ENCODE measurements at places on chromosomes 6 and 20. TPM values are rescaled to one million over a fixed set of nuclear protein-coding genes. Genes with fewer than 3 reads are reported as not detected.

DNA sequence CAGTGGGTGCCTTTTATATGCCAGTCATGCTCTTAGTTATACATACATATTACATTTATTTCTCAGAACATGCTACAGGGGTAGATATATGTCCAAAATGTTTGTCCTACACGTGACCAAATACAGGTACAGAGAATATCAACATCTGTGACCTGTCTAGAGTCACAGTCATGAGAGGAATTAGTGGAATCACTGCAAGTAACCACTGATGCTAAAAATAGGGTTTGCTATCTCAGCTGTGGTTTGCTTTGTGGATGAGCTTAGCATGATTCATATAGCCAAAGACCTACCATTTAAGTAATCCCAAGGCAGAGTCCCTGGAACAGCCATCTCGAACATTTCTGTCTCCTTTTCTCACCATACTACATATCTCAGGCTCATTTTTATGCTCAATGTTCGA, 32.3 kb downstream of the GSTA3 start:
- no peaks in the 10 kb centered on the region for H3K27me3 ChIP-seq
- DNase-seq: no peak
- no peak overlapping the region for H3K27ac ChIP-seq
- H3K36me3 ChIP-seq: no peaks in the 10 kb centered on the region
- H3K4me1 ChIP-seq: no peaks in the 10 kb centered on the region
- no peak overlapping the region for H3K4me3 ChIP-seq

DNA sequence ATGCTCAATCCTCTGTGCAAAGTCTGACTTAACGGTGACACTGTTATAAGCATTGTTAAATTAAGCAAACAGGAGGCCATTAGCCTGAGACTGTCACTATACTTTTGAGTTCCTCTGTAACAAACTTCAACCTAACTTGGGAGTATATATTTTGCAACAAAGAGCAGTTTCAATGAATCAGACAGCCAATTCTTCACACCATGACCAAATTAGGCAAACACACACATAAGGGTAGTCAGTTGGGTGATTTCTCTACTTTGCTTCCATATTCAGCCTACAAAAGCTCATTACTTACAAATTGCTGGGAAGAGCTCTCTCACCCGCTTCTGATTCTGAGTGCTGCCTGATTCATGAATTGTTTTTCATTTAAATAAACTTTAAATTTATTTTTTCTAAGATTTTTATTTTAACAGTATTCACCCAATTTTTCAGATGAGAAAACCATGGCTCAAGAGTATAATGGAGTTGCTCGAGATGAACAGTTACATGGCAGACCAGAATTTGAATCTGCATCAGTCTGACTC, 60.5 kb downstream of the HACE1 start:
- H3K36me3 ChIP-seq: no peaks in the 10 kb centered on the region
- no peaks in the 10 kb centered on the region for H3K27me3 ChIP-seq
- no peak for DNase-seq
- H3K4me1 ChIP-seq: no peaks in the 10 kb centered on the region
- H3K27ac ChIP-seq: no peak overlapping the region

DNA sequence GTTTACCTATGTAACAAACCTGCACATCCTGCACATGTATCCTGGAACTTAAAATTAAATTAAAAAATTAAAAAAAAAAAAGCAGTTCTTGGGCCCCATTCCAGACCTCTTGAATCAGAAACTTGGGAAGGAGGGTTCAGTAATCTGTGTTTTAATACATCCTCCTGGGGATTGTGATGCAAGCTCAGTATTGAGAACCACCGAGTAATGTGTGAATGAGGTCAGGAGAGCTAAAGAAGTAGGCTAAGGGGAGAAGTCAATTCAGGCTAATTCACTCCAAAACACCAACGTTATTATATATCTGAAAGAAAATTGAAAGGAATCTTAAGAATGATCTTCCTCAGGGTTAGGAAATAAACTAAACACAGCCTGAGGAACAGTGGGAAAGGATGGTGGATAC, 120.4 kb downstream of the RNF144B start:
- H3K27ac ChIP-seq: no peak overlapping the region
- no peak overlapping the region for H3K4me3 ChIP-seq
- H3K4me1 ChIP-seq: no peaks in the 10 kb centered on the region

DNA sequence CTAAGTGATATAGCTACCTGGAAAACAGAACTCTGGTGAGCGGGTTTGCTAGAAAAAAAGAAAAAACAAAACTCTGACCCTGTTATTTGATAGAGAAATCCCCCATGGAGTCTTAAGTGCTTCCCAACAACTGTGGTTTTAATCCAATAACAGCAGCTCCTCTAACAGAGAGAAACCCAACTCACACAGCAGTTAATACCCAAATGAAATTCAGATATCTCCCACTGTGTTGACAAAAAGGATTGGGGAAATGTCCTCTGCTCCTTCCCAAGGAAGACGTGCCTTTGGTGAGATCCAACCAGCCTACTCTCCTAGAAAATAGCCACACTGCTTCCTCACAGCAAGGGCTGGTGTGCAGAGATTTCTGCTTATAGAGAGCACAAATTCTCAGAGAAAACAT, 200.4 kb upstream of the FBXL4 start:
- no peak overlapping the region for H3K4me3 ChIP-seq
- H3K27me3 ChIP-seq: no peaks in the 10 kb centered on the region
- H3K36me3 ChIP-seq: no peaks in the 10 kb centered on the region
- no peaks in the 10 kb centered on the region for H3K4me1 ChIP-seq

GRCh38 chr6:89787660-89788328, 31.8 kb downstream of the MDN1 start:
- H3K4me1 ChIP-seq: no peaks in the 10 kb centered on the region
- H3K36me3 ChIP-seq: no peaks in the 10 kb centered on the region
- H3K27me3 ChIP-seq: no peaks in the 10 kb centered on the region
- no peak overlapping the region for H3K27ac ChIP-seq

- peaks cover 7% of the 10 kb centered on the region for H3K4me1 ChIP-seq
- no peak for DNase-seq
- H3K27me3 ChIP-seq: no peaks in the 10 kb centered on the region
- H3K27ac ChIP-seq: peak overlapping the region; percentile 73
- H3K36me3 ChIP-seq: no peaks in the 10 kb centered on the region
- H3K4me3 ChIP-seq: no peak overlapping the region
These were observed 31.2 kb downstream of the RREB1 start for GRCh38 chr6:7138921-7139358.

- no peaks in the 10 kb centered on the region for H3K36me3 ChIP-seq
- no peak for DNase-seq
- peaks cover 5% of the 10 kb centered on the region for H3K4me1 ChIP-seq
- H3K27me3 ChIP-seq: no peaks in the 10 kb centered on the region
- H3K27ac ChIP-seq: no peak overlapping the region
- H3K4me3 ChIP-seq: no peak overlapping the region
These were observed 11.9 kb downstream of the NUS1 start for GRCh38 chr6:117687021-117687648.

GRCh38 chr6:108321253-108321747, 26.4 kb downstream of the AFG1L start:
- no peak for DNase-seq
- no peaks in the 10 kb centered on the region for H3K27me3 ChIP-seq
- no peaks in the 10 kb centered on the region for H3K36me3 ChIP-seq
- no peaks in the 10 kb centered on the region for H3K4me1 ChIP-seq

GRCh38 chr6:64280569-64280968, 645.0 kb downstream of the PHF3 start:
- no peak overlapping the region for H3K27ac ChIP-seq
- H3K4me1 ChIP-seq: no peaks in the 10 kb centered on the region
- H3K4me3 ChIP-seq: no peak overlapping the region
- no peaks in the 10 kb centered on the region for H3K36me3 ChIP-seq
- no peak for DNase-seq

DNA sequence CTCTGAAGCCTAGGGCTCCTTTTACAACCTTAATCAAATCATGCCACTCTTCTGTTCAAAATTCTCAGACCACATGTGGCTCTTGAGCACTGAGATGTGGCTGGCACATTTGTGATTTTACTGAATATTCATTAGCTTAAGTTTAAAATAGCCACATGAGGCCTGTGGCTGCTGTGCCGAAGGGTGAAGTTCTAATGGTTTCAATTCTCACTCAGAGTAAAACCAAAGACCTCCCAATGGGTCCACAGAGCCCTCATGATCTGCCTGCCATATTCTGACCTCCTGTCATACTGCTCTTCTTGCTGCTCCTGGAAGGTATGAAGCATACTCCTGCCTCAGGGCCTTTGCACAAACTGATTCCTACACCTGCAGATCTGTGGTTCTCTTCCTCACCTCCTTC, 7.8 kb upstream of the CST3 start:
- H3K4me3 ChIP-seq: no peak overlapping the region
- DNase-seq: no peak
- no peaks in the 10 kb centered on the region for H3K27me3 ChIP-seq
- H3K36me3 ChIP-seq: no peaks in the 10 kb centered on the region
- no peaks in the 10 kb centered on the region for H3K4me1 ChIP-seq
- H3K27ac ChIP-seq: no peak overlapping the region

DNA sequence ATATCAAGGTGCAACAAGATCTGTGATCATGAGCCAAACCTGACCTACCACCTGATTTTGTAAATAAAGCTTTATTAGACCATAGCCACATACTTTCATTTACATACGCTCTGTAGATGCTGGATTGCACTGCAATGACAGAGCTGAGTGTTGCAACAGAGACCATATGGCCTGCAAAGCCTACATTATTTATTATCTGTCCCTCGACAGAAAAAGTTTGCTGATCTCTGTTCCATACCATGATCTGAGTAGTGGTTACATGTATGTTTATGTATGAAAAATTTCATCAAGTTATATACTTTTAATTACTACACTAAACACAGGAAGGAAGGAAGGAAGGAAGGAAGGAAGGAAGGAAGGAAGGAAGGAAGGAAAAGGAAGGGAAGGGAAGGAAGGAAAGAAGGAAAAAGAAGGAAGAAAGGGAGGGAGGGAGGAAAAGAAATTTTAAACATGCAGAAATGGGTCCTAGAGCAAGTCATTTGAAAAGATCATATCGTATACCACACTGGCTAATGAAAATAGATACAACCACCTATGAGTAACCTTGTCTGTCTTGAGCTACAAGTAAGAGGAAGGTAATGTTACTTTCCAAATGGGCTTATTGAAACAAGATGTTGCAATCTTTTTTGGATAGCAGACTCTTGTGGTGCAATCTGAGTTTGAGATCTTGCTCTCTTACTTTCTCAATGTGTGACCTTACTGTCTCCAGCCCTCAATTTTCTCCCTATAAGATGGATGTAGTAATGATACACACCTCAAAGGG, 441.0 kb downstream of the KIF16B start:
- no peaks in the 10 kb centered on the region for H3K4me1 ChIP-seq
- H3K4me3 ChIP-seq: no peak overlapping the region
- no peak overlapping the region for H3K27ac ChIP-seq
- H3K36me3 ChIP-seq: no peaks in the 10 kb centered on the region

- no peaks in the 10 kb centered on the region for H3K36me3 ChIP-seq
- no peak for DNase-seq
- H3K27ac ChIP-seq: no peak overlapping the region
- no peaks in the 10 kb centered on the region for H3K27me3 ChIP-seq
- no peaks in the 10 kb centered on the region for H3K4me1 ChIP-seq
These were observed 440.8 kb downstream of the UTRN start for GRCh38 chr6:144725736-144726522.

DNA sequence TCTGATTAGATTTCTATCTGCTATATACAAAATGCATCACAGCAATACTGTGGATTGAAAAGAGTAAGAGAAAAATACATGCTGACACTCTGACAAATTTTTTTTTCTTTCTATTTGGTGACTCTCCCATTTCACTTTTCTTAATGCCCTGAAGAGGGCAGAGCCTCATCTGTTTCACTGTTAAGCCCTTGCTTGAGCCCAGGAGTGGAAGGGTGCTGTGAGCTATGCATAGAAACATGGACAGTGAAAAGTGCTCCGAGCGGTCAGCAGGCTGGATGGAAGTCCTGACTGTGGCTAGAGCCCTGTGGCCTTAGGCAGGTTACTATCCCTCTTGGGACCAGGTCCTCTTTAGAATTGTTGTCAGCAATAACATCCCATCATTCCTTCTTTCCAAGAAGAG, 17.4 kb upstream of the CSE1L start:
- no peak overlapping the region for H3K4me3 ChIP-seq
- no peaks in the 10 kb centered on the region for H3K36me3 ChIP-seq
- no peak for DNase-seq
- no peaks in the 10 kb centered on the region for H3K4me1 ChIP-seq
- H3K27me3 ChIP-seq: no peaks in the 10 kb centered on the region
- H3K27ac ChIP-seq: no peak overlapping the region

DNA sequence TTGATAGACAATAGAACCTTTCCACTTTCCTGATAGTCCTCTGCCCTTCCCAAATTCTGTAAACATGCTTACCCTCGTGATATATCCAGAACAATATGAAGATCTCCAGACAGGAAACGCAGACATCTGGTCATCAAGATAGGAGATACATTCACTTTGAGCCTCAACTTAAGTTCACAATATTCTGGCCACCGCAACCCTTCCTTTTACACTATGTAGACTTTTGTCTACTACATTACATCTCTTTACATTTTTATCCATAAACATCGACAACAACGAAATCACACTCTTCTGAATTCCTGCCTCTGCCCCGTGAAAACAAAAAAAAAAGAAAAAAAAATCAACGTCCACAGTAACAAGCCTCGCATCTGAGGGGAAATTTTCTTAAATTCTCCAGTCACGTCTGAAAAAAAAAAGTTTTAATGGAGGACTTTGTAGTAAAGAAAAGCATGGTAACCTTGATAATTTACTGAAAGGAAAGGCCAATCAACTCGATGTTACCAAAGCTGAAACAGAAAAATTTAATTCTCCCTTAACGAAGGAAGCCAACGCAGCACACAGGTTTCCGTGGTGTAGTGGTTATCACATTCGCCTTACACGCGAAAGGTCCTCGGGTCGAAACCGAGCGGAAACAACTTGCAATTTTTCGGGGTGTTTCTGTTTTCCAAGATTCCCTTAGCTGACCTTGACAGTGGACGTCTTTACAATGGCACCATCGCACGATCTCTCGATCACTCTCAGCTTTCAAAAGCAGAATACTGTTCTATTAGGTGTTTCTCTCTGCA, 21.8 kb downstream of the POM121L2 start:
- no peak overlapping the region for H3K27ac ChIP-seq
- H3K27me3 ChIP-seq: peaks cover 5% of the 10 kb centered on the region
- H3K4me3 ChIP-seq: no peak overlapping the region
- H3K4me1 ChIP-seq: no peaks in the 10 kb centered on the region
- no peaks in the 10 kb centered on the region for H3K36me3 ChIP-seq

ESR1 gene
- 178 TPM for total RNA-seq

BANF2 gene
- total RNA-seq: not detected

BCL2L1 gene
- 35.0 TPM for total RNA-seq

ME1 gene
- 1.0 TPM for total RNA-seq

PLCB4 gene
- total RNA-seq: 19.9 TPM

SH3BGRL2 gene
- 24.6 TPM for total RNA-seq

PTPRK gene
- 46.2 TPM for total RNA-seq

SRSF12 gene
- total RNA-seq: not detected

Data from uterus (tissue), 4 donors.